ENCODE measurements at places on chromosomes 16 and 17.

DNA sequence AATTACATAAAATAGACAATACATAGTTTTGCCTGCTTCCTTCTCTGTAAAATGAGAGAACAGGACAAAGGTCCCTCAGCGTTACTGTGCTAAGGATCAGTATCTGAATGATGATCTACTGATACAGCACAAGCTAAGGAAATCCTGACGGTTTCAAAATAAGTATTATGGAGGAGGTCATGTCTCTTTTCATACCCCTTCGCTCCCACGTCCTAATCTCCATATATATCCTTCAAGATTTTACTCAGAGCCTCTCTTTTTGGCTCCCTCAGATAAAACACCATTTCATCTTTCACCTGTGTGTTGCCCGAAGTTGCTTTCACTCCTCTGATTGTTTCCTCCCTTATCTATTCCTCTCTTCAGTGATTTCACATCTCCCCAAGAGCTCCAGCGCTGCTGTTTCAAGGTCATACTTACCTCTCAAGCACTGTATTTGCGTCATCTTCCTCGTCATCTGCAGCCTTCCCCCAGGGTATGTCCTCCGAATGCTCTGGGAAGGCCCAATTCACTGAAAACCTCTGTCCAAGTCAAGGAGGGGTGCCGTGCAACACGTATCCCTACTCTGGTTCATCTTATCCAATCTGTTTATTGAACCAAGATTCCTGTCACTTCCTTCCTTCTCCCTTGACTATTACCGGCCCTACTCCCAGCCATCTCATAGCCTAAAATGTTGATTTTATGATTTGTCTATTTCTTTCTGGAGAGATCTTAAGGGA is 1.2 kb upstream of the BLTP2 start:
- no peak for DNase-seq

DNA sequence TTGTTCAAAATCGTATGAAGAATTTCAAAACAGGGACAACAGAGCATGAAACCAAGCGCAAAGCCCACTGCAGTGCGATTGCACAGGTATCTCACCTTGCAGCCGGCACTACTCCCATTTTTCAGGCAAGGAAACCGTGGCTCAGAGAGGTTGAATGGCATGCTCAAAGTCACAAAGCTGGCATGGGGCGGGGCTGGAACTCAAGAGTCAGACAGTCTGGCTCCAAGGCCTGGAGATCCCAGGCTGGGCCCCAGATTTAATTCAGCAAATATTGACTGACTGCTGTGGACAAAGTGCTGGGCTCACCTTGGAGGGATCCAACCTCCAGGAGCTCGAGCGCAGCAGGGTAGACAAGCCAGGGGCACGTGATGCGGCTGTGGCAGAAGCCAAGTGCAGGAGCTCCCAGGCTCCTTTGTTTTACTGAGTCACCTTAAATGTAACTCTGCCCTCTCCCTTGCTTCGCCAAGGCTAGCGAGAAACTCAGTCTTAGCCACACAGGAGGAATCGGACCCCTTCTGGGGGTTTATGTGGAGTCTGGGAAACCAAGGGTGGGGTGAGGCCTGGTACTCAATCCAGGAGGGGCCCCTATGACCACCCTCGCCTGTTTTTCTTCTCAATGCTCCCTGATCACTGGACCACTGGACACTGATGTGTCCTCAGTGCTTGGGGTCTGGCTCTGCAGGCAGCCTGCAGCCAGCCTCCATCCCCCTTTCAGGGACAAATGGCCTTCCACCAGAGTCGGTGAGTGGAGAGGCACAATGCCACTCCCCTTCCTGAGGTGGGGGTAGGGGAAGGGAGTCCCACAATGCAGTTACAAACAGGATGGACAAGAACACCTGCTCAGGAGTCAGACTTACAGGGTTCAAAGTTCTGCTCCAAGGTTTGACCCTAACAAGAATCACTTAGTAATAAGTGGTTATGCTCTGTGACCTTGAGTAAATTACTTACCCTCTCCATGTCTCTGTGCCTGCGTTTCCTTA is 3.9 kb upstream of the SPATA20 start:
- DNase-seq: no peak

DNA sequence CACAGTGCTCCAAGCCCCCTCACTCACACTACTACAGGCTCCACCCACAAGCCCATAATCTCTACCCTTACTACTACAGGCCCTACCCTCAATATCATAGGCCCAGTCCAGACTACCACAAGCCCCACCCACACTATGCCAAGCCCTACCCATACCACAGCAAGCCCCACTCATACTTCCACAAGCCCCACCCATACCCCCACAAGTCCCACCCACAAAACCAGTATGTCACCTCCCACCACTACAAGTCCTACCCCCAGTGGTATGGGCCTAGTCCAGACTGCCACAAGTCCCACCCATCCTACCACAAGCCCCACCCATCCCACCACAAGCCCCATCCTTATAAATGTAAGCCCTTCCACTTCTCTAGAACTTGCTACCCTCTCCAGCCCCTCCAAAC is 13.8 kb downstream of the RIPOR1 start:
- peak; percentile 70 for DNase-seq

DNA sequence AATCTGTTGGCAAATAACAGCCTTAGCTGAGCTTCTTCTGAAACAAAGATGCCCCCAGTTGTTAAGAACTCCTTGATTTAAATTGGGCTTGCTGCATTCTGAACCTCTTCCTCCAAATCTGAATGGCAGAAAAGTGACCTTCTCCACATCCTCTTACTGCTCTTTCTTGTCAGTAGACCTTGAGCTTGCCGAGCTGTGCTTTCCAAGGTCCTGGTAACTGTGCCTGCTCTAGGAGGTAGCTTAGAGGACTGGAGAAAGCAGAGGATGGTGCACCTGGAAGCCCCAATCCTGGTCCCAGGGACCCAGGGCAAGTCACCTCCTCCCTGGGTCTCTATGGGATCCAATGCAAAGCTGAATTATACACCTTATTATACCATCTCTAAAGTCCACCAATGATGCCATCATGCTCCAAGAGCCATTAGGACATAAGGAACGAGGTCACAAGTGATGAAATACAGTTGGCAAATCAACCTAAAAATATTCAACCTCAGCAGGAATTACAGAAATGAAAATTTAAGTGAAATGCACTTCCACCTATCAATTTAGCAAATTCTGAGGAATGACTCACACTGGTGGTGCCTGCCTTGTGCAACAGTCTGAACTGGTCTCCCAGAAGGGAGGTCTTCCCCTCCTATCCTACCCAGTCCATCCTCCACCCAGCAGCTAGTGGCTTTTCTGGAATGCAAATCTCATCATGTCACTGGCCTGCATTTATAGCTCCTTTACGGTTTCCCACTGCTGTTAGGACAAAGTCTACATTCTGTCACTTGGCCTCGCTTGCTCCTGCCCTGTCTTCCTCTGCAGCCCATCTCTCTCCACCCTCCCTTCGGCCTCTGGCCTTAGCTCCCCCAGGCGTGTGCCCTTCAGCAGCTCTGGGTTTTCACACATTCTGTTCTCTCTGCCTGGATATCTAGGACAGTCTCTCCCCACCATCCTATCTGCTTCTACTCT is 36.6 kb downstream of the TOM1L2 start:
- no peak for DNase-seq

- no peak for DNase-seq
Measured at GRCh38 chr17:55527540-55528118, 16.4 kb upstream of the SMIM36 start.

DNA sequence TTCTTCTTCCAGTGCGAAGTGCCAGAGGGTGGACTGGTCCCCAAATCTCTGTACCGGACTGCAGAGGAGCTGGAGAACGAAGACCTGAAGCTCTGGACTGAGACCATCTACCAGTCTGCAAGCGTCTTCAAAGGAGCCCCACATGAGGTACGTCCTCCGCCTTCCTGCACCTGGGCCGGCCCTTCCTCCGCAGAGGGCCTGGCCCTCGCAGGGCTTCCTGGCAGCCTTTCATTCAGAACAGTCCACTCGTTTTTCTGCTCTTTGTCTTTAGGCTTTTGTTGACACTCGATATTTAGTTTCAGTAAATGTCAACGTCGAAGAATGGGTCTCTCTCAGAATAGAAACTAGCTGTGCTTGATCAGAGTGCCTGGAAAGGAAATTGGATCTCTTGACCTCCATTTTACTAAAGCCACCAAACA is 68.6 kb downstream of the SEC14L1 start:
- DNase-seq: no peak

GRCh38 chr17:67369676-67370075 is 3.3 kb upstream of the PSMD12 start:
- no peak for DNase-seq

DNA sequence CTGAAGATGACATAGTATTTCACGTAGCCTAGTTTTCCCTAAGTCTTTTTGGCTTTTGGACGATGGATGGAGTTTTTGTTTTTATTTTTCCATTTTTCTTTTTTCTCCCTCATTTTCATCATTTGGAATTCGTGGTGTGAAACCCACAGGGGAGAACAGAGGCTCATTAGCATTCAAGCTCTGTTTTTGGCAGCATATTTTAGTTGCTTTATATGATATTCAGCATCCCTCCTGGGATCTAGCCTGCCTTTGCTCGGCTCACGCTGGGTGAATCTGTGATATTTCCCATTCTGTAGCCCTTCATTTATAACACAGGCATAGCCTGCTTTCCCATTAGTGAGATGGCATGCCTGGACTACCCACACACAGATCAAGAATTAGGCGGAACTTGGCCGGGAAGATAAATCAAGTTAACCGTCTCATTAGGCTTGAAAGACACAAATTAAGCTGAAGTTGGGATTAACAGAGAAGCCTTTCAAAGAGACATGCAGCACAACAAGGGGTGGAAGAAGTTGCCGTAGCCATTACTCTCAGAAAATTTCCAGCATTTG is 20.1 kb upstream of the CLEC19A start:
- no peak for DNase-seq

GRCh38 chr16:64925166-64925565 is 196.7 kb downstream of the CDH11 start:
- DNase-seq: no peak

DNA sequence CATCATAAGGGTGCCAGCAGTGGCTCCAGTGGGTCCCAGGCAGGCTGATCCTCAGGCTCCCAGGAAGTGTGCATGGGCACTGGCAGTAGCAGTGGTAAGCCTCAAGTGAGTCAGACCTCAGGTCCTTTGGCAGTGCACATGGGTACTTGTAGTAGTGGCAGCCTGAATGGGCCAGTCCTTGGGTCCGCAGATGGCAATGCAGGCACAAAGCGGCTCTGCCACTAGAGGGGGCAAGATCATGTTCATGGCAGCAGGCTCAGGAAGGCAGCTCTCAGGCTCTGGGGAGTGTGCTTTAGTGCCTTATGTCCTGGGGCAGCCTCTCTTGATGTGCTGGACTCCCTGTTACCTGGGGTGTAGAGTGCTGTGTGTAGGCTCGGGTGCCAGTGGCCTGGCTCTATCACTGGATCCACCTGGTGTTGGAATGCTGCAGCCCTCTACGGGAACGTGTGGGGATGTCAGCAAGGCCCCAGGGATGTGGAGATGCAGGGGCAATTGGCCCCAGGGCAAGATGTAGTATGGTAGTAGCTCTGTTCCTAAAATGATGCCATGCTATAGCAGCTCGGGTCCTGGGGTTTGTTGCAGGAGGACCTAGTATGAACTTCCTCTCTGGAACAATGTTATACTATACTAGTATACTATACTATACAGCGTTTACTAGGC is 11.0 kb downstream of the ACSM3 start:
- peak; percentile 32 for DNase-seq

- DNase-seq: no peak
Measured at GRCh38 chr16:13902677-13903076, 17.3 kb upstream of the ERCC4 start.

All from stimulated activated CD4-positive, alpha-beta T cell treated with anti-CD3 and anti-CD28 coated beads, Interleukin-4, amount 100 ng/mL, for 4 hours (primary cell).